ENCODE measurements at places on chromosomes 13 and 19.

DNA sequence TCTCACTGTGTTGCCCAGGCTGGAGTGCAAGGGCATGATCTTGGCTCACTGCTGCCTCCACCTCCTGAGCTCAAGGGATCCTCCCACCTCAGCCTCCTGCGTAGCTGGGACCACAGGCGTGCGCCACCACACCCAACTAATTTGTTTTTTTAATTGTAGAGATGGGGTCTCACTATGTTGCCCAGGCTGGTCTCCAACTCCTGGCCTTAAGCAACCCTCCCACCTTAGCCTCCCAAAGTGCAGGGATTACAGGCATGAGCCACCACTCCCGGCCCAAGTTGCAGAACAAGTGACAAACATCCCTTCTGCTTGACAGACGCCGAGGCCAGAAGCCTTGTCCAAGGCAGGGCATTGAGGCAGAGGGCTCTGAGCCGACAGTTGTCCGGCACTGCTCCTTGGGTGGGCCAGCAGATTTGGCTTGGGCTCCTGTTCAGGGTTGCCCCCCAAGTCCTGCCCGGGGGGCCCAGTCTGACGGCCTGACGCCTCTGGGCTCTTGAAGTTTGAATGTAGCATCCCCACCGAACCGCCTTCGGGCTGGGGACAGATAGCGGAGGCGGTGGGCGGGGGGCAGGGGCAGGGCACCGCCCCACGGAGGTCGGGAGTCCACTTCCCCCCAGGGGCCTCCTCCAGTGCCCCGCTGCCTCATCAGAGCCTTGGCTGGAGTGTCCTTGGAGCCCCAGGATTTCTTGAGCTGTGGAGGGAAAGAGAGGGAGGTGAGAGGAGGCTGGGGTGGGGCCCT, 5.7 kb upstream of the SPACA4 start:
- no peak for DNase-seq

GRCh38 chr19:11963566-11964355, 1.1 kb upstream of the ZNF763 start:
- DNase-seq, result peak; percentile 93

GRCh38 chr13:73767191-73767741, 366.9 kb downstream of the KLF12 start:
- no peak for DNase-seq

DNA sequence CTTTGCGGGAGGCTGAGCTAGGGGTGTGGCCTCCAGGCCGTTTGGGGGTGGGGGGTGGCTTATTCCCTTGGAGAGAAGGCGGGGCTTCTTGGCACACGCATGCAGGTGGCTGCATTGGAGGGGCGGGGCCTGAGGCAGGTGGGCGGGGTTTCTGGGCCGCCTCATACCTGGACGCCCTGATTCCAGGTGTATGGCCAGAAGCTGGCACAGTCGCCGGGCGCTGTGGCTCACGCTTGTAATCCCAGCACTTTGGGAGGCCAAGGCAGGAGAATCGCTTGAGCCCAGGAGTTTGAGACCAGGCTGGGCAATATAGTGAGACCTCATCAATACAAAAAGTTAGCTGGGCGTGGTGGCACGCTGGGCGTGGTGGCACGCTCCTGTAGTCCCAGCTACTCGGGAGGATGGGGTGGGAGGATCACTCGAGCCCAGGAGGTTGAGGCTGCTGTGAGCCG, 7.8 kb downstream of the ABCA7 start:
- no peak for DNase-seq

DNA sequence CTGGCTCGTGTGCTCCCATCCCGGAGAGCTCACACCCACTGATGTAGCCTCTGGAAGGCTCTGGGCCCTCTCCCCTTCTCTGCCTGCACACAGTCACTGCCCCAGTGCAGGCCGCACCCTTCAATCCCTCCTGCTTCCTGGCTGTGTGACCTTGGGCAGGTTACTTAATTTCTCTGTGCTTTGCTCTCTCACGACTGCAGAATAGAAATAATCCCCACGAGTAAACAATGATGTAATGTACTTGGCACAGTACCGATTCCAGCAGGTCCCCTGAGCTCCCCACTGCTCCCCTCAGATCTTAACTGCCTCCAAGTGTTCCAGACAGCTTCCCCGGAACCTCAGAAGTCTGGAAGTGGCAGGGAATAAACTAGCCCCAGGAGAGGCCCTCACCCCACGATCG, 16.1 kb downstream of the LIG1 start:
- no peak for DNase-seq

DNA sequence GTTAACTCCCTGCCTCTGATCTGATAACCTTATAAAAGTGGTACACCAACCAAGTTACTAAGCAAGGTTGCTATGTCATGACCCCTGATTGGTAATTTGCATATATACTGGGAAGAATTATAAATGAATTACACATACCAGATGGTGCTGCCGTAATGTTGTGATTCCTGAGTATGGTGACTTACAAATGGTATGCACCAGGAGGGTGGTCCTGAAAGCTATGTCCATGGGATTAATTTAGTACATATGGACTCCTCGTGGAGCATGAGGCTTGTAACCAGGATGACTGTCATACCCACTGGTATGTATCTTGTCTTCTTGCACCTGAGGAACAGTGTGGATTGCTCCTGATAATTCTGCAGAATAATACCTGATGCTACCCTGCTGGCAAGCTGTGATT, 240.6 kb downstream of the GPC6 start:
- no peak for DNase-seq

- peak; percentile 24 for DNase-seq
Measured at GRCh38 chr13:24491845-24492244, 20.7 kb downstream of the PARP4 start.

DNA sequence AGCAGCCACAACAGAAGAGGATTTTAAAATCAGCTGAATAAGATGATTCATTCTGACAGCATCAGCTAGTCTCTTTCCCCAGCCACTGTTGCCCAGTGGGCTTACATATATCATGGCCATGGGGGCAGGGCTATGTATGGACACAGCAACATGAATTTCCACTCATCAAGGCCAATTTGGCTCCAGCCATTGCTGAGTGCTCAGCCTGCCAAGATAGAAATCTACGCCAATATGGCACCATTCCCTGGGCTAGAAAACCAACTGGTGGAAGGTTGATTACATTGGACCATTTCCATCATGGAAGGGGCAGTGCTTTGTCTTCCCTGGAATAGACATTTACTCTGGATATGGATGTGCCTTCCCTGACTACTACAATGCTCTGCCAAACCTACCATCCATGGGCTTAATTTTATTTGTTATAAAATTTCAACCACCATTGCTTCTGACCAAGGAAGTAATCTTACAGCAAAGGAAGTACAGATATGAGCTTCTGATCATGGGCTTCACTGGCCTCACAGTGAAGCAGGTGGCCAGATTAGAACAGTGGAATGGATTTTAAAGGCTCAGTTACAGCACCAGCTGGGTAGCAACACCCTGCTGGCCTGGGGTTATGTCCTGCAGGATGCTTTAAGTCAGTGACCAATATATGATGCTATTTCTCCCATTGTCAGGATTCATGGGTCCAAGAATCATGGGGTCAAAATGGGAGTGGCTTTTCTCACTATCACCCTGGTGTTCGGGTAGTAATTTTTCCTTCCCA, 9.8 kb upstream of the ALOX5AP start:
- no peak for DNase-seq

DNA sequence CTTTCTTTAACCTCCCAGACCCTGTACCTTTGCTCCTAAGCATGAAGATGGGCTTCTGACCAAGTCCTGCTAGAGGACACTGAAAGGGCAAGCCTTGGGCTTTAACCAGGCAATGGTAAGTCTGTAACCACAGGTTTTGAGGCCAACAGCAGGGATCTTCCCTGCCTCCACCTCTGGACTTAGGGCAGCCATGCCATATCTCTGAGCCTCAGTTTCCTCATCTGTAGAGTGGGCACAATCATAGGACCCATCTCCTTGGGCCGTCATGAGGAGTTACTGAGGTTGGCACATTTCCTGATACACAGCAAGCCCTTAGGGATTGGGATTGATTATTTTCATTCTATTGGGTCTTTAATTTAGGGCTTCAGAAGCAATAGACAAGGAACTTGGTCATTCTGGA, 14.7 kb downstream of the KLK1 start:
- DNase-seq, result no peak

DNA sequence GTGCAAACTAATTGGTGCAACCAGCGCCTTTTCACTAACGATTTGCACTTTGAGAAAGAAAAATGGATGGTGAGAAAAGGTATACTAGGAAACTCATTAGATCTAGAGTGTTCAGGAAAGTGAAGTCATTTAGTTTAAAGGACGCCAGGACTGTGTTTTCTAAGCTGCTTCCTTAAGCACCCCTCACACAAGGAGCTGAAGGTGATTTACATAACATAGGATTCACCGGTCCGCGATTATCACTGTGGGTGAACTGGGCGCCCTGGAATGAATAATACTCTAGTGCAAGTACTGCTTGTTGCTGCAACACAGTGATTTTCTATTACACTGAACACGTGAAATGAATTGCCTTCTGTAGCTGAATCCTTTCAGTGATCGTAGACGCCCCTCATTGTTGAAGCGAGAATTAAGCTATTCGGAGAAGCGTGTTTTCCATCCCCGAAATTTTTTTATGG, 2.6 kb upstream of the MAB21L1 start:
- DNase-seq, result no peak

GRCh38 chr13:87678372-87678752, 7.2 kb downstream of the SLITRK5 start:
- no peak for DNase-seq

GRCh38 chr13:107121793-107122192, 553.9 kb upstream of the ARGLU1 start:
- no peak for DNase-seq

DNA sequence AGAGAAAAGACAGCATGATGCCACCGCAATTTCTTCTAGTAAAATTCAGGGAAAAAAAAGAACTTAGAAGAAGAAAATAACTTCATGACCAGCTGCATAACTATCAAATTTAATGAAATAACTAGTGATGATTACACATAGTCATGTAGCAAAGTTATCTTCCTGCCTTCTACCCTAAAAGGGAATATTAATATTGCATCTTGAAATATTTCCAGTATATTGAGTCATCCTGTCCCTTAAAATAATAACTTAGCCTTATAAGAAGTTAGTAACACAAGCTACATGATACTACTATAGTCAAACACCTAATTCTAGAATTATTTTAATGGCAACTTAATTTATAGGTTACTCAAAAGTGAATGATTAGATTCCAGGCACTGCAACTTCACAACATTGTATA, 289.2 kb downstream of the KLF12 start:
- DNase-seq, result no peak

DNA sequence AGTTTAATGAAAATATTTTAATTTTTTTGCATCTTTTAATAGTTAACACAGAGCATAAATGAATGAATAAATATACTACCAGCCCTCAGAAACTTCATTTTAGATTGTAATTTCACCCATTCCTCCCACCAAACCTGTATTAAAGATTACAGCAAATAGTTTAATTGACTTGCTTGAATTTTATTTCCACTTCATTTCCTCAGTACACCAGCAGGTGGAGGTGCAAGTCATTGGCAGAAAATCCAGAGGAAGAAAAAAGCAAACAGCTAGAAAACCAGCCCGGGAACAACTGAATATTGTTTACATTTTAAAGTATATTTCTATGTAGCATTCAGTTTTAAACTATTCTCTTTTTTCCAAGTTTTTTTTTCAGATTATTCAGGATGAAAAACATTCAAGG, 177.8 kb downstream of the OLFM4 start:
- no peak for DNase-seq

DNA sequence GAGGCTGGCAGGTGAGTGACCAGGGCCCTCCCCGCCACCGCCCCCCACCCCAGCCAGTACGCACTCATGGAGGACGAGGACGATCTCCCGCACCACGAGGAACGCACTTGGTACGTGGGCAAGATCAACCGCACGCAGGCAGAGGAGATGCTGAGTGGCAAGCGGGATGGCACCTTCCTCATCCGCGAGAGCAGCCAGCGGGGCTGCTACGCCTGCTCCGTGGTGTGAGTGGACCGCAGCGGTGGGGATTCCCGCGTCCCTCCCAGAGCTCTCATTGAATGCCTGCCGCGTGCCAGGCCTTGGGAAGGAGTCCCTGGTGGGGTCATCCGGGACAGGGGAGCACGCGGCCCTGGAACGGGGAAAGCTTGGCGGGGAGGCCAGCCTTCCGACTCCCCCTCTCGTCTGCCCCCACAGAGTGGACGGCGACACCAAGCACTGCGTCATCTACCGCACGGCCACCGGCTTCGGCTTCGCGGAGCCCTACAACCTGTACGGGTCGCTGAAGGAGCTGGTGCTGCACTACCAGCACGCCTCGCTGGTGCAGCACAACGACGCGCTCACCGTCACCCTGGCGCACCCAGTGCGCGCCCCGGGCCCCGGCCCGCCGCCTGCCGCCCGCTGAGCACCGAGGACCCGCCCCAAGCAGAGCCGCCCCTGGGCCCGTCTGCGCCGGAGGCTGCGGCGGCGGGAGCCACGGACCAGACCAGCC, 4.8 kb upstream of the IFI30 start:
- no peak for DNase-seq

DNA sequence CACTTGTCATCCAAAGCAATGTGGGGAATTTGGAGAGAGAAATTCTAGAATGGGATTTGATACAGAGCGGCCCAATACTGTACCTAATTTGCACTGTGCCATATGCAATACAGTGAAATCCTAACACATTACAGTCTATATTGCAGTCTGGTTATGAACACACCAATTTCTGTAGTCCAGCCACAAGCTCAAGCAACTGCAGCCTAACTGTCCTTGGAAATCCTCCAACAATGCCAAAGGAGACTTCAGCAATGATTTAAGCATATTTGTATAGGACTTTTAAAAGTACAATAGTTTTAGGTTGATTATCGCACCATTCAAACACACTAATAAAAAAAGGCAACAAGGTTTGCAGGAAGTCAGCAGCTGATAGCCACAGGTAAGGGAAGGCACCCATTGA, 17.3 kb downstream of the DIAPH3 start:
- no peak for DNase-seq

DNA sequence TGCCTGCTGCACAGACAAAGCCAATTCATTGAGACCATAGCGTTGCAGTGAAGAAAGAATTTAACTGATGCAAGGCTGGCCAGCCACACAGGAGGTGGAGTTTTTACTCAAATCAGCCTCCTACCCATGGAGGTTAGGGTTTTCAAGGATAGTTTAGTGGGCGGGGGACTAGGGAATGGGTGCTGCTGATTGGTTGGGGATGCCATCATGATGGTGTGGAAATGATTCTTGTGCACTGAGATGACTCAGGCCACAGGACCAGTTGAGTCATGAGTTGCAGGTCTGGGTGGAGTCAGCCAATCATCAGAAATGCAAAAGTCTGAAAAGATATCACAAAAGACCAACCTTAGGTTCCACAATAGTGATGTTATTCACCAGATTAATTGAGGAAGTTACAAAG, 359.6 kb downstream of the FOXO1 start:
- DNase-seq, result no peak

DNA sequence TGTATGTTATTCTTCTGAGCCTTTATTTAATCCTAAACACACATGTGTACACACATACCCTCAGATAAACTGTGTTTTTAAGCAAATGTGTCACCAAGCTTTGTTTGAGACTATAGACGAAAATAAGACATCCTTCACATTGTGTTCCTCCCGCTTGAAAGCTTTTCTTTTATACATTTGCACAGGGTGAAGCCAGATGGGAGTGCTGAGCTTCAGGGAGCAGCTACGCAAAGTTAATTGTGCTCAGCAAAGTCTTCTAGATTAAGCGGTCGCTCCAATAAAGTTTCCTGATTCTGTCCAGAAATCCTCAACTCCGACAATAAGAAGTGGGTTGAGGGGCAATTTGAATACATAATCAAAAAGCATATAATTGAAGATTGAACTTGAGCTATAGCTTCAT, 117.2 kb upstream of the ARGLU1 start:
- peak; percentile 41 for DNase-seq

Measured in kidney (tissue), 22 donors.